ENCODE measurements at places on chromosomes 12 and 14.

DNA sequence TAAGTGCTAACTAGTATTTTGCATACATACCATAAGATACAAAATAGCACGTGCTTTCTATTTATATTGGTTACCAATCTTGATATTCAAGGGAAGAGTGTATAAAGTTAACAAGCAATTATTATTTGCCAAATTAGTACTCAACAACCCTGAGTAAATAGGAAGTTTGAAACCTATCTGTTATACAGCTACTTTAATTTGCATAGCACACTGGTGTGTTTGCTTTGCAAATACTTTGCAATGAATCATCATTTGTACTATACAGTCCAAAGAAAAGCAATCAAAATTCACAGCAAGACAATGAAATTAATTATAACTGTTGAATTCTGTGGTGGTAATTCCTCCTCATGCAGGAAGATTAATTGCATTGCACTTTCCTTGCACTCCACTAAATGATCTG lies 469.1 kb downstream of the PRKD1 start:
- no peak for DNase-seq

- DNase-seq, result no peak
Measured at GRCh38 chr14:103534576-103535061, 5.6 kb downstream of the TRMT61A start.

GRCh38 chr14:97602438-97603117 lies 805.4 kb downstream of the VRK1 start:
- DNase-seq, result no peak

DNA sequence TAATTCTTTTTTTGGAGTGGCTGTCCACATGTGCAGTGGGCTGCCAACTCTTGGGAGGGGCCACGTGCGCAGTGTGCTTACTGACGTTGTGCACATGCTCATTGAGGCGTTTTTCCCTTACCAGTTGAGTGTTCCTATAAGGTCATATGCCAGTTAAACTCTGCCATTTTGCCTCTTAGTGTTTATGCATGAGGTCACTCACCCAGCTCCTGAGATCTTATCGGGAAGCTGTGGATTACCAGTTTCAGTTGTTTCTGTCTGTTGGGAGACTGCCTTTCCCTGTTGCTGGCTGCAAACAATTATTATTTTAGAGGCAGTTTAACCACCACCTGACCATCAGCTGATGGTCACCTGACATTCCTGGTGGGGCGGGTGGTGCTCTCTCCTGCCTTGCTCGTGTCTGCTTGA lies 16.1 kb upstream of the KIF21A start:
- DNase-seq, result no peak

- peak; percentile 17 for DNase-seq
Measured at GRCh38 chr14:30990770-30991169, 34.7 kb upstream of the AP4S1 start.

DNA sequence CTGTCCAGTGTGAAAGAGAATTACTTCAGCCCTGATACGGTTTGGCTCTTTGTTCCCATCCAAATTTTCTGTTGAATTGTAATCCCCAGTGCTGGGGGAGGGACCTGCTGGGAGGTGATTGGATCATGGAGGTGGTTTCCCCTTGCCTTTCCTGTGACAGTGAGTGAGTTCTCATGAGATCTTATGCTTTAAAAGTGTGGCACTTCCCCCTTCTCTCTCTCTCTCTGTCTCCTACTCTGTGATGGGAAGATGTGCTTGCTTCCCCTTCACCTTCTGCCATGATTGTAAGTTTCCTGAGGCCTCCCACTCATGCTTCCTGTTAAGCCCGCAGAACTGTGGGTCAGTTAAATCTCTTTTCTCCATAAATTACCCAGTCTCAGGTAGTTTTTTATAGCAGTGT lies 5.5 kb upstream of the SLC15A5 start:
- DNase-seq, result no peak

- DNase-seq, result peak; percentile 76
Measured at GRCh38 chr12:25495331-25496097, 57.6 kb downstream of the LMNTD1 start.

GRCh38 chr12:121252712-121253345 lies 42.9 kb downstream of the P2RX4 start:
- DNase-seq, result no peak

Data from GM03348 (cell line).